ENCODE measurements at places on chromosomes 5 and 9.

- no peak for DNase-seq
Measured at GRCh38 chr5:34740389-34740806, 84.3 kb downstream of the RAI14 start.

DNA sequence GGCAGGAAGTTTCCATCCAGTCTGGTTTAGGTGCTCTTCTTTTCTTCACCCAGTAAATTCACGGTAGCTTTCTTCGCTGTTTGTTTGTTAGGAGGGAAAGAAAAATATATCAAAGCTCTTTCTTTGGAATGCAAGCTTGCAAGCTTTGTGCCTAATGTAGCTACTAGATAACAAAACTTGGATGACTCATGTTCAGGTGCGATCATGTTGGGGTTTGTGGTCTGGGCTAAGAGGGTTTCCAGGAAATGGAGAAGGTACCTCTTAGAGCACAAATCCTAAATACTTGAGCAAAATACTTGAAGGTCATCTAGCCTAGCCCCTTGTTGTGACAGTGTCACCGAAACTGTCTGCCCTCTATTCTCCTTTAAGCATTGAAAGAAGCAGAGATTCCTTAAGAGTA is 17.7 kb downstream of the SRP19 start:
- DNase-seq = peak; percentile 77

- peak; percentile 38 for DNase-seq
Measured at GRCh38 chr5:378301-378891, 56.9 kb downstream of the AHRR start.

DNA sequence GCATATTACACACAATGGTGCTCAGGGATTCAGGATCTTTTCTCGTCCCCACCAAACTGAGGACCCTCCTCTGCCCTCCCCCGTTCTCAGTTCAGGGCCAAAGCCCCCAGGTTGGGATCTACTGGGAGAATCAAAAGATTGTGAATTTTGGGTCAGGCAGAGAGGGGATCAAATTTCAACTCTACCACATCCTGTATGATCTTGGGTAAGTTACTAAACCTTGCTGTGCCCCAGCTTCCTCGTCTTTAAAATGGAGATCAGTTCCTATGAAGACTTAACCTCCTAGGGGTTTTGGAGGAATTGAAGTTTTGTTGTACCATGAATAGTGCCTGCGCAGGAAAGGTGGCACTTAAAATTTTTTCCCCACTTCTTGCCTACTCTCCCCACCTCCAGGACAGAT is 62.4 kb downstream of the RAI14 start:
- DNase-seq = no peak

- no peak for DNase-seq
Measured at GRCh38 chr5:174218162-174218561, 172.7 kb downstream of the NSG2 start.

GRCh38 chr9:20479419-20480155 is 142.7 kb downstream of the MLLT3 start:
- no peak for DNase-seq

DNA sequence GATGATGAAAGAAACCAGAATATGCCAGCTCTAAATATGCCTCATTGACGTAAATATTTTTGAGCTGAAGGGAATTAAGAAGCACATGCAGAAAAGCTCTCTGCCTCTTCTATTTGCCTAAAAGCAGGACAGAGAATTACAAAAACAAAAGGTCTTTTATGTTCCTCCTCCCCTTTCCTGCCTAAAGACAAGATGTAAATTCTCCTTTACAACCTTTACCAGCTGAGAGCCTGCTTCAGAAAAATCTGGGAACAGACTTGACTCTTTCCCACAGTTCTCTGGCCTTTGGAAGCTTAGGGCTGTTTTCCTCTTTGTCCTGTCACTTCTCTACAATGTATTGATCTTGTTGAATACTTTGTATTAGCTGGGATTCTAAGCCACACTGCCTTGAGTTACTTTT is 199.7 kb downstream of the TMC1 start:
- DNase-seq = no peak

DNA sequence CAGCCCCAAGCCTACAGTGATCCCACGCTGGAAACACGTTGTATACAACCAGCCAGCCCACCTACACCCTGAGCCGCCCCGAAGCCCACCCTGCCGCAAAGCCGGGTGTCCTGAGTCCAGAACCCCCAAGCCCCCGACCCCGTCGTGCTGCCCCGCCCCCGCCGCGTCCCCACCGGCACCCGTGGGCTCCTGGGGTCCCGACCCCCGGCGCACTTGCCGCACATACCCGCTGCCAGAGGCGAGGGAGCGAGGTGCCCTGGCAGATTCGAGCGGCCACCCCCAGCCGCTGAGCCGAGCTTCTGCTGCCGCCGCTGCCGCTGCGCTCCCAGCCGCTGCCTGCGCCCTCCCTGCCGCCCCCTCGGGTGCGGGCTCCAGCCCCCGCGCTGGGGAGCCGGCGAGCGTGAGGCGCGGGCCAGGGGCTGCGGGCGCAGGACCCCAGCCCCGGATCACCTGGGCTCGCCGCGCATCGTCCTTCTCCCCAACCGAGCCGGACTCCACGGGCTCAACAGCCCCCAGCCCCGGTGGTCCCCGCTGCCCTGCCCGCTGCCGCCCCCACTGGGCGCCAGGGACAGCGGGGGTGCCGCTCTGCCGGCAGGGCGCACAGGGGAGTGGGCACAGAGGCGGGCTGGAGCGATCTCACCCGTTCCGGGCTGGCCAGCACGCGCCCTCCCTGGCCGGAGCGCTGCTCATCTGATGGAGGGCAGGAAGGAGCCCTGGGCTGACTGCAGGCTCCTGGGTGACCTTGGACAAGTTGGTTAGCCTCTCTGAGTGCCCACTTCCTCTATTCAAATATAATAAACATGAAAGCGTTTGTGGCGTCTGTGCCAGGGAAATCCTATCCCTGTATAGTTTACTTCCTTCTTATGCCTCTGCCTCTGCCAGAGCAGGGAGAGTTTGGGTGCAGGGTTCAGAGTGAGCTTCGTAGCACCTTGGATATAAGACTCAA is at the start of gene HTR4:
Gene HTR4 (minus strand): TSS at position 692 of the 946 bp plus-strand sequence. CDS start 17,513 bp downstream, outside the sequence.
- DNase-seq = no peak

- DNase-seq = no peak
Measured at GRCh38 chr9:109409773-109410397, 88.2 kb downstream of the PTPN3 start.

GRCh38 chr5:45491368-45491767 is 204.8 kb downstream of the HCN1 start:
- no peak for DNase-seq

DNA sequence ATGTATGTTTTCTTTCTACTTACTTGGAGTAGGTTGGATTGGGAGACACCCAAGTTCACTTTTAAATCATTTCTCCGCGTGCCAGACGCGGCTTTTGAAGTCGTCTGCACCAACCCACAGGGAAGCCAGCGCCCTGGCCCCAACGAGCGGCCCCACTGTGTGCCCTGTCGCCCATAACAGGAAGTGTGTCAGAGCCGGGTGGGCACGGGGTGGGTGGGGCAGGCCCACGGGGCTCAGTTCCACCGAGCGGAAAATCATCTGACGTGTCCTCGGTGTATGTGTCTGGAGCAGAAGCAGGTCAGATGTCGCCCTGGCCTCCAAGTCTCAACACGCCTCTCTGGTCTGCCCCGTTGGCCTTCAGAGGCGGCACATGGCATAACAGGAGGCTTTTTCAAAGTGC is 22.7 kb upstream of the SMIM23 start:
- no peak for DNase-seq

GRCh38 chr5:69189162-69190086 is at the start of gene CENPH:
TSS of gene CENPH (plus strand) at chr5:69189583. CDS start at chr5:69189635, 52 bp downstream.
- DNase-seq = peak; percentile 96

GRCh38 chr5:41921874-41922273 is 3.2 kb upstream of the FBXO4 start:
- no peak for DNase-seq

GRCh38 chr5:72338689-72339209 is 18.6 kb downstream of the PTCD2 start:
- no peak for DNase-seq

DNA sequence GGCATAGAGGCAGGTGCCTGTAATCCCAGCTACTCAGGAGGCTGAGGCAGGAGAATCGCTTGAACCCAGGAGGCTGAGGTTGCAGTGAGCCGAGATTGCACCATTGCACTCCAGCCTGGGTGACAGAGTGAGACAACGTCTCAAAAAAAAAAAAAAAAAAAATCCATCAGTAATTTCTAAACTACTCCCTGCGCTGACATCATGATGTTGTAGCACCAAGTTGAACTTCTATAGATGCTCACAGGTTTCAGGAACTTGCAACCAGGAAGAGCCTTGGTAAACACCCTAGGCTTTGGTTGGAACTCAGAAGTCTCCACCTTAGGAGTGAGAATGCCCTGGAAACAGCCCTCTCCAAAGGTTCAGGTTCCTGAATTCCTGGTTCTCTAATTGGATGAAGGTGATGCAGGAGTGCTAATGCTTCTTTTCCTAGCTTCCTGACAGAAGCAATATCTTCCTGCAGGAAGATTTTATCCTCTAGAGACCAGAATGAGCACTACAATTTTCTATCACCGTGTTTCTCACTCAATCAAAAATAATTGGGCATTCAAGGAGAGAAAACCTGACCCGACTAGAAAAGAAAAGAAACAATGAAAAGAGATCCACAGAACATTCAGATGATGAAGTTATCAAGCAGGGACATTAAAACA is 469.6 kb downstream of the GADD45G start:
- no peak for DNase-seq

DNA sequence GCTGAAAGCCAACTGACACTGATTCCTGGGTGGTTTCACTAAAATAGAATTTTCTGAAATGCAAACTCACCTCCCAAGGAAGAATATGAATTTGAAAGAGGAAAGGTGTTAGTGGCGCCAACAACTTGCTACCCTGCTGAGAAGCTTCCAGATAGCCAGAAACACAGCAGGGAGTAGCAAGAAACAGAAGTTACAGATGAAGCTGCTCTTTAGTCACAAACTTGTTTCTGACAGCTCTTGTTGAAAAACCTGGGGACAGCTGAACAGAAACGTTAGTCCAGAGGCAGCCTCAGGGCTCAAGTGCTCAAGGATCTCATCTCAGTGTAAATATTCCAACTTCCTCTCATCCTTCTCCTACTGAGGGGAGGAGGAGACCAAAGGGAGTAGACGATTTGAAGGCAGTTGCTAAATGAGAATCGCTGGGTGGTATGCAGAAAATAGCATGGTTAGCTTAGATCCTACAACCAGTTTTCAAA is 184.1 kb downstream of the PDE4D start:
- no peak for DNase-seq

DNA sequence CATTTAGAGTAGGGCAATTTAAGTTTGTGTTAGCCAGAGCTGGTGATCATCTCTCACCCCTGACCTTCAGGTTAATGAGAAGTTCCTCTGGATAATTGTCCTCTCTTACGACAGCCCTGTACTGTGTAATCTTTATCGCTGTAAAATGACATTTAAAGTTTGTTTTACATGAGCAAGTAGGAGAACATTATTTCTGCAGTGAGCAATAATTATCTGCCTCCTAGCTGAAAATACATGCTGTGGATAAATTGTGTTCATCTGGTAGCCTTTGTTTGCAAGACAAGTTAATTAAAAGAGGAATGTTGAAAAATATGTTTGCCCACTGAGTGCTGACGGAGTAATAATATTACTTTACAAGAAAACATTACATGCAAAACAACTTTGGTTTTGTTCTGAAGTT is 1083.8 kb upstream of the NUDT12 start:
- no peak for DNase-seq

- no peak for DNase-seq
Measured at GRCh38 chr9:127963041-127963358, 17.8 kb downstream of the EEIG1 start.

DNA sequence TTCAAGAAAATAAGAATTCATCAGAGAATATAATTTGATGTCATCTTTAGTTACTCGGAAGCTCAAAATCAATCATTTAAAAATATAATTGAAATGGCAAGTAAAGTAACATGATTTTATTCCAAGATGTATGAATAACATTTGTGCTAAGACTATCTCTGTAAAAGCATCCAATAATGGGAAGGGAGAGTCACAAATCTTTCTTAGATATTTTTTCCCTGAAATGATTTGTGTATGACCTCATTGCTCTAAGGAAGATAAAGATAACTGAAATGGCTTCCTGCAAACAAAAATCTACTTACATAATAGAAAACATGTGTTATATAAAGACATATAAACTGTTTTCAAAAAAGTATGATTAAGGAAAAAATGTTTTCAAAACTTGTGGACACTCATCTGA is 97.4 kb upstream of the FGF10 start:
- no peak for DNase-seq

DNA sequence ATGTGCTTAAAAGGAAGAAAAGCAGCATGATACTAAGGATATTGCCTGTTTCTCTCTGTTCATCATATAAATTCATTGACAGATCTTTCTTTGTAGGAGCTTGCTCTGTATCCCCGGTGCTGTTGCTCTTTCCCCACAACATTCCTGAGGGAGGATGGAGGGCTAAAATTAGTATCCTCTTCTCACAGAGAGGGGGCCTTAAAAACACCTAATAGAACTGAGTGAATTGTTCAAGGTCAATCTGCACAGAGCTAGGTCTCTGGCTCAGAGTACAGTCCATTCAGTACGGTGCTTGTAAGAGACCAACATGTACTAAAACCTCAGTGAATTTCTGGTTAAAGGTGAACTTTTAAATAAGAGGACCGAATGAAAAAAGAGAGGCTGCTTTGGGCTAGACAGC is 88.7 kb downstream of the PALM2AKAP2 start:
- no peak for DNase-seq

DNA sequence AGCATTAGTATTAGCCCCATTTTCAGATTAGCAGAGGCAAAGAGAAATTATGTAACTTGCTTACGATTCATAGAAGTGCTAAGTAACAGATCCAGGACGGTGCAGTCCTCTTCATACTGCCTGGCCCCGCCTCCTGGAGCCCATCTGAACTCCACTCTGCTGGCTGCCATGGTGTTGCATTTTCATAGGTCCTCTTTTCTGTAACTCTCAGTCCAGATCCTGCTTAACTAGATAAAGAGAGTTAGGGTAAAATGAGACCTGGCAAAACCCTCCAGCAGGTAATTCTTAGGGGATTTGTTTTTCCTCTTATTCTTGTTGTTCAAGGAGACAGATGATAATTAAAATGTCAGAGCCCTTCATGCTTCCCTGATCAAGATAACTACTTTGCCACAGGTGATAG is 135.1 kb upstream of the EFNA5 start:
- no peak for DNase-seq

- no peak for DNase-seq
Measured at GRCh38 chr5:122680623-122681350, 94.1 kb upstream of the SNX2 start.

DNA sequence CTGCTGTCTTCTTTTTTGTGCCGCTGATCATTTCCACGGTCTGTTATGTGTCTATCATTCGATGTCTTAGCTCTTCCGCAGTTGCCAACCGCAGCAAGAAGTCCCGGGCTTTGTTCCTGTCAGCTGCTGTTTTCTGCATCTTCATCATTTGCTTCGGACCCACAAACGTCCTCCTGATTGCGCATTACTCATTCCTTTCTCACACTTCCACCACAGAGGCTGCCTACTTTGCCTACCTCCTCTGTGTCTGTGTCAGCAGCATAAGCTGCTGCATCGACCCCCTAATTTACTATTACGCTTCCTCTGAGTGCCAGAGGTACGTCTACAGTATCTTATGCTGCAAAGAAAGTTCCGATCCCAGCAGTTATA is 17.1 kb downstream of the F2R start:
- DNase-seq = peak; percentile 25

GRCh38 chr5:147912011-147912410 is 5.7 kb upstream of the C5orf46 start:
- DNase-seq = no peak
